ENCODE measurements at places on chromosomes 11 and 22.

GRCh38 chr22:49727881-49728569 lies 99.6 kb downstream of the BRD1 start:
- DNase-seq = no peak

DNA sequence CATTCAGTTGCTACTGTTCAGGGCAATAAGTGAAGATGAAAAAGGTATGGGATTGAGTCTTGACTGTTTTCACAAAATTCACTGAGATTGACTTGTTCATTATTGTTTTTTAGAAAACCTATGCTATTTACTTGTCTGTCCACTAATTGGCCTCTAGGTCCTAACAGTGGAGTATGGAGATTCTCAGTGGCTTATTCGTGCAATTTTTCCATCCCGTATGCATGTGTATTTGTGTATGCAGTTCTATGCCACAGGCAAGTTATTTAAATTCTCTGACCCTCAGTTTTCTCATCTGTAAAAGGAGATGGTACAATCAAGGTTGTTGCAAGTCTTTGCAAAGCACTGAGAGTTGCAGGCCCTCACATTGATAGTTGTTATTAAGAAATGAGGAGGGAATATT lies 151.0 kb downstream of the BBOX1 start:
- no peak for DNase-seq

GRCh38 chr11:62853279-62853965 lies 14.0 kb upstream of the WDR74 start:
- no peak for DNase-seq

DNA sequence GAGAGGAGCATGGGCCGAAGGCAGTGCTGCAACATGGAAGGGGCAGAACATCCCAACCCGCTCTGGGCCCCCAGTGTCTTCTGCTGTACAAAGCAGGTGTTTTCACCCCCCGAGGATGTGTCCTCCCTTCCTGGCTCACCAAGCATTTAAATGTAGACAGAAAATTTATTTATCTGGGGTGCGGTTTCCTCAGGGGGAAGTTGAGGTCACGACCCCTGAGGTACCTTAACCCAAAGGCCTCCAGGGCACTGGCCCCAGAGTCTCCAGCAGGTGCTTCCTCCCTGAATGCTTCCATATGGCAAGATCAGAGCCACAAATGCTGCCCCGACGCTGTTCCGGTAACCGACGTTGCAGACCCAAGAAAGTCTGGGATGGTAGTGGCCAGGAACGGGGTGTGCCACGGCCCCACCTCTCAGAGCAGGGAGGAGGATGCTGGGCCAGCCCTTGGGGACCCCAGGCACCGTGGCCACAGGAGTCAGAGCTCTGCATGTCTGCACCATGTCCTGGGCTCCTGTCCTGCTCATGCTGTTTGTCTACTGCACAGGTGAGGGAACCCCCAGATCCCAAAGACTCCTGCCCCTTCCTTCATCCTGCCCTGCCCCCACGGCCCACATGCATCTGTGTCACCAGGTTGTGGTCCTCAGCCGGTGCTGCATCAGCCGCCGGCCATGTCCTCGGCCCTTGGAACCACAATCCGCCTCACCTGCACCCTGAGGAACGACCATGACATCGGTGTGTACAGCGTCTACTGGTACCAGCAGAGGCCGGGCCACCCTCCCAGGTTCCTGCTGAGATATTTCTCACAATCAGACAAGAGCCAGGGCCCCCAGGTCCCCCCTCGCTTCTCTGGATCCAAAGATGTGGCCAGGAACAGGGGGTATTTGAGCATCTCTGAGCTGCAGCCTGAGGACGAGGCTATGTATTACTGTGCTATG lies at the start of gene VPREB1:
Gene VPREB1 (plus strand): TSS at position 471 of the 935 bp plus-strand sequence. CDS start 28 bp downstream, at position 499.
- peak; percentile 38 for DNase-seq

DNA sequence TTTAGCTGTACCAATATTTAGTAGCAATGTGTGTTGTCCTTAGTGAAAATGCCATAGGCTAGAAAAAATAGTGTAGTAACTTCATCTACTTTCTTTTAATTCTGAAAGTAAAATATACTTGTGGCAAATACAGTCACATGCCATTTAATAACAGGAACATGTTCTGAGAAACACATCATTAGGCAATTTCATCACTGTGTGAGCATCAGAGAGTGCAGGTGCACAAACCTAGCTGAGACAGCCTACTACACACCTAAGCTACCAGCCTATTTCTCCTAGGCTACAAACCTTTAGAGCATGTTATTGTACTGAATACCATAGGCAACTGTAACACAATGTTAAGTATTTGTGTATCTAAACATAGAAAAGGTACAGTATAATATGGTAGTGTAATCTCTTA lies 127.0 kb upstream of the PITPNB start:
- no peak for DNase-seq

DNA sequence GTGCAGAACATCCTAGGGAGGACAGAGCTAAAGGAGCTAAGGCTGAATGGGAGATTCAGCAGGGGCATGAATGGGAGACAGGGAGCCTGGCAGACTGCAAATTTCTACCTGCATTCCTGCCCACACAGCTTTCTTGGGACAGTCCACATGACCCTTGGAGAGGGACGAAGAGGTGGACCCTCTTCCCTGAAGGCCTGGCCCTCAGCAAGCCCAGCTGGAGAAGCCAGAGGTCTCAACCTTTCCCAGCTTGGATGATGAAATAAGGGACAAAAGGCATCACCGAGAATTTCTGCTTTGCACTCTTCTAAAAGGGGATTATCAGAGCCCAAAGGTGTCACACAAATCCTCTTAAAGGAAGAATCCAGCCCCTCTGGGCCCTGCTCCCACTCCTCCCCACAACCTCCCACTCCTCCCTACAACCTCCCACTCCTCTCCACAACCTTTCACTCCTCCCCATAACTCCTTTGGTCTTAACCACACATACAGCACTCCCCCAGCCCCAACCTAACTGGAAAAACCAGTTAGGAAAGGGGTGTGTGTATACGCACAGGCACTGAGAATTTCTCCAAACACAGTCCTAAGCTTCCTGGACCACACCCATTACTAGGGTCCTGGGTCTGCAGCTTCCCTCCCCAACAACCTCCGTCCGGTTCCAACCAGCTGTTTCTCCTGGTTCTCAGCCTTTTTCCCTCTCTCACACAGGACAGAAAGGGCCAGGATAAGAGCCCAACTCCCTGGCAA lies 38.4 kb downstream of the RPL27A start:
- no peak for DNase-seq

- no peak for DNase-seq
These were observed 937 bp upstream of the C1QTNF6 start for GRCh38 chr22:37188901-37189466.

DNA sequence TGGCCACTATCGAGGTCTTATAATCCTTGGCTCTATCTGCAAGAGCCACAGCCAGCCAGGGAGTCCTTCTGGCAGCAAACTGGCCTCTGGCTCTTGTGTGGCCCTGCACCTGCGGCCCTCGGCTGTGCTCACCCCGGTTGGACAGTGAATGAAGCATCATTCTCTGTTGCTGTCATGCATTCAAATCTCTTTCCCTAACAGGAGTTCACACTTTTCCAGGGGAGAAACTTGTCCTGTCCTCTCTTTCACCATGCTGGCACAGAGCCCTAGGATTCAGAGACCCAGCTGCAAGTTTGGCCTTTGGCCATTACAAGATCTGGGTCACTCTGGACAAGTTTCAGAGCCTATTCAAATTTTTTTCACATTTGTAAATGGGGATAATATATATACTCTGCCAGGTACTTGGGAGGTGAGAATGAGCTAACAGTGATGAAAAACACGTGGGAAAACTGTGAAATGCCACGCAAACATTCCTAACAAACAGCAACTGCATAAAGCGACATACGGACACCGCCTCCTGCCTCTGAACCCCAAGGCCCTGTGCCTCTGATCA lies 34.2 kb downstream of the TMEM184B start:
- DNase-seq = peak; percentile 53

DNA sequence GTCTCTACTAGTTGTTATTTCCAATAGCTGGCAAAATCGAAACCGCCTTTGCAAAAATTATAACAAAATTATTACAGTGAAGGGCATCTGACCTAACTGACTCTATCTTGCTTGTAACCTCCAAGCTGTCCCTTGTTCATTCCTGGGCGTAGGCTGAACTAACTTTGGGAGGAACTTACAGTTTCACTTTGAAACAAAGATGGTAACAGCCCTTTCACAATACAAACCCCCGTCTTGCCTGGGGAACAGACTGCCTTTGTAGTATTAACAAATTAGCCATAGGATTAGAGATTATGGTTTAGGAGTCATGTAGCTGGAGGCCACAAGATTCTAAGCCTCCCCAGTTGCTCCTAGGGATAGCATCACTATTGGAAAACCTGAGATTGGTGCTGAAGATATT lies 131.6 kb upstream of the HSD17B12 start:
- DNase-seq = no peak

- no peak for DNase-seq
These were observed 960 bp downstream of the TSSC4 start for GRCh38 chr11:2401436-2401984.

GRCh38 chr11:44979543-44980399 lies 29.1 kb upstream of the TP53I11 start:
- no peak for DNase-seq

- DNase-seq = no peak
These were observed 11.8 kb downstream of the MAPK1 start for GRCh38 chr22:21855676-21856075.

- no peak for DNase-seq
These were observed 23.3 kb upstream of the GAL start for GRCh38 chr11:68661014-68661413.

DNA sequence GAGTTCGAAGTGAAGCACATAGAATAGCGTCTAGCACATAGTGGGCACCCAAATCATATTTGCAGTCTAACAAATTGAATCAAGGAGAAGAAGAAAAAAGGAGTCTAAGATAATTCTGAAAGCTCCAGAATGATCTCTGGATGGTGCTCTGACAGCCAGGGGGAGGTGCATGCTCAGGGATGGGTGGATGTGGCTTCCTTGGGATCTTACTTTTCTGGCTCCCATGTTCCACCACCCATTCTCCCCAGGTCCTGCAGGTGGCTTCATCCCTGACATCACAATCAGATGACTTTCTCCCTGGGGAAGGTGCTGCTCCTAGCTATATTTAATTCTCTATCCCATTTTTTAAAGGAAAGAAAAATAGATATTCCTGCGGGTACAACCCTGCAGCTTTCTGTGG lies 381.9 kb downstream of the CADM1 start:
- DNase-seq = no peak

- DNase-seq = peak; percentile 52
These were observed 231.6 kb upstream of the UBASH3B start for GRCh38 chr11:122423886-122424285.

- no peak for DNase-seq
These were observed 1.5 kb downstream of the ADAMTS8 start for GRCh38 chr11:130426837-130427341.

DNA sequence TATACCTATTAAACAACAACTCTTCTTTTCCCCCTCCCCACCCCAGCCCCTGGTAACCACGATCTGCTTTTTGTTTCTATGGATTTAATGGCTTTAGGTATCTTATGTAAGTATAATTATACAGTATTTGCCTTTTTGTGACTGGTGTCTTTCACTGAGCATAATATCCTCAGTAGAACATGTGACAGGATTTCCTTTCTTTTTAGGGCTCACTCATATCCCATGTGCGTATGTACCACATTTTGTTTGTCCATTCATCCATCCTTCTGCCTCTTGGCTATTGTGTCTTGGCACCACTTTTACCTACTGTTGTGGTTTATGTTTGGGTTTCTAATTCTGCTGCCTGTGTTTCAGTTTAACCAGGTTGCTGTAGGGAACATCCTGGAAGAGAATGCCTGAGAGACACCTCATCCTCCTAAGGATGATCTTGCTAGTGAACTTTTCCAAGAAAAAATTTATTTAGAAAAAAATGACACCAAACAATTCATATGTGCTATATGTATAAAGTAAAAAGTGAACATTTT lies 77.6 kb upstream of the SESN3 start:
- DNase-seq = no peak

DNA sequence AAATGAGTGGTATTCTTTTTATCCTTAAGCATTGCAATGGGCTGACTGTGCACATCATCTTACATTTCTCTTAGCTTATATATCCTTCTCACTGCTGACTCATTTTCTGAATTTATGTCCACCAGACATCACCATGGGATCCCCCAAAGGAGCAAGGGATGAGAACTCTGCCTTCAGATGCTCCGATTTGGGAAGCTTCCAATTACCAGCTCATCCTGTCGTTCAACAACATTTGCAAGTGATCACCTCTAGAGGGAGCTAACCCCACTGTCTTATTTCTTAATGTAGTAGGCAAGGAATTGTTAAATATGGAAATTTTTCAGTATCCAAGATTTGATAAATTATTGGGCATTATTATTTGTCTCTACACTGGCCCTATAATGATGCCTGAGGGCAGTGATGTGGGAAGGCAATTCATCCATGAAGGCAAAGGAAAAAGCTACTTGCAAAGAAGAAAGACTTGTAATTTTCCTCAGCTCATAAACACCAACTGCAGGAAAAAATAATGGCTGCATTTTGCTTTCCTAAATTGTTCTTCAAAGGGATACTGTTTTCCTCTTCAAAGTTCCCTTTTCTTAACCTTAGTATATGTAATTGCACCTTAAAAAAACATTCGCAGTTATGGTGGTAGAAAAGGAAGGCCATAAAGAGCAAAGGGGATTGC lies 102.4 kb upstream of the FSHB start:
- DNase-seq = no peak

DNA sequence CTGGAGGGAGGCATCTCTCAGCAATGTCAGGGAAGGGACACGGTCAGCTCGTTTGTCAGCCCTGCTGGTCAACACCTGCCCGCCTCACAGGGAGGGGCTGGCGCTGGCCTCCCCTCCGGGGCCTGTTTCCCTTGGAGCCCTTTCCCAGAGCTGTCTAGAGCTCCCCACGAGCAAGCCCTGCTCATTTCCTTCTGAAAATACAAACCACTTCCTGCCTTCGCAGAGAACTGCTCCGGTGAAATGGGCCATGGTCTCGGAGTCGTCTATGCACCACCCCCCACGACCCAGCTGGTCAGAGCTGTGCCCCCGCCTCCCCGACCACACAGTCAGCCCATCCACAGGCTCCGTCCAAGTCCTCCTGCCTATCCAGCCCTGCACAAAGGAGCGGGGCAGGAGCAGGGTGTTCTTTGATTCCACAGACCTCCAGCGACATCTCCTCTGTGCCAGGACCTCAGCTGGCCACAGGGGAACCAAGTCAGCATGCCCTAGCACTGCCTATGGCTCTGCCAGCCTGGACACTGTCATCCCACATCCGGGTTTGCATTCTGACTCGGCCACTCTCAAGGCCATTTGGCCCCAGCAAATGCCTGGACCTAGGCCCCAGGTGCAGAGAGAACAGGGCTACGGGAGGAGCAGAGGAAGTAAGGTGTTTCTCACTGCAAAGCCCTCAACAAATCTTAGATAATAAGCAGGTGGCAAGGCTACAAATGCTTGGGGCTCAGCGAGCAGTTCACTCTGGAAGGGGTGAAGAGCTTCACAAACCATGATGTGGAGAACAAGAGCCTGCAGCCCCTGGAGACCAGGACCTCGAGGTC lies 82.1 kb upstream of the WNT11 start:
- no peak for DNase-seq

- DNase-seq = no peak
These were observed 4.9 kb upstream of the CYTH4 start for GRCh38 chr22:37277384-37277783.

Data from right cardiac atrium (tissue), 5 donors.